Fibroblast of skin of scalp (primary cell): ENCODE measurements at places on chromosomes 1 and 21.
A peak's percentile ranks its signal among the peaks of the same experiment; 100 is the strongest.

GRCh38 chr1:212428496-212428895 lies 4.2 kb upstream of the NENF start:
- no peak for DNase-seq

DNA sequence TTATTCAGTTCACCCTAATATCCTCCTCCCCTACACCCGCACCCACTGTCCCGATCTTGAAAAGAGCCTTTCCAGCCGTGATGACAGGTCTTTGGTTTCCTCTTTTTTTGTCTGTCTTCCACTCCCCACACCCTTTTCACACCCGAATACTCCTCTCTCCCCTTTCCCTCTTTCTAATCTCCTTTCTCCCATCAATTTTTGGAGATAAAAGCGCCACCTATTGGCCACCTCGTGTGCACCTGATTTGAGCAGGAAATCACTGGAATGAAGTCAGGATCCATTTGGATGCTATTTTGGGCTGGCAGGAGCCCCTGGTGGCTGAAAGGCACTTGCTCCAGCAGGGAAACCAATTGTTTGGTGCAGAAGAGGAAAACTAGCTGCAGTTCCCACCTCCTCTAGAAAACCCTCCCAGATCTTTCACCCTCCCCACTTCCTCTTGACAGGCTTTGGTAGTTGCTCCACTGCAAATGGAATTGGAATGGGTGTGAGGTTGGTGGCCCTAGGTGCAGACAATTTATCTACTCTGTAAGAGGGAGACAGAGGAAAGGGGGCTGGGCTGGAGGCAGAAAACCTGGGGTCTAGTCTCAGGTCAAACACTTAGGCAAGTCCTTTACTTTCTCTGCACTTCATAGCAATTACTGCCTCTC lies 8.4 kb downstream of the FOXE3 start:
- peak; percentile 73 for DNase-seq

DNA sequence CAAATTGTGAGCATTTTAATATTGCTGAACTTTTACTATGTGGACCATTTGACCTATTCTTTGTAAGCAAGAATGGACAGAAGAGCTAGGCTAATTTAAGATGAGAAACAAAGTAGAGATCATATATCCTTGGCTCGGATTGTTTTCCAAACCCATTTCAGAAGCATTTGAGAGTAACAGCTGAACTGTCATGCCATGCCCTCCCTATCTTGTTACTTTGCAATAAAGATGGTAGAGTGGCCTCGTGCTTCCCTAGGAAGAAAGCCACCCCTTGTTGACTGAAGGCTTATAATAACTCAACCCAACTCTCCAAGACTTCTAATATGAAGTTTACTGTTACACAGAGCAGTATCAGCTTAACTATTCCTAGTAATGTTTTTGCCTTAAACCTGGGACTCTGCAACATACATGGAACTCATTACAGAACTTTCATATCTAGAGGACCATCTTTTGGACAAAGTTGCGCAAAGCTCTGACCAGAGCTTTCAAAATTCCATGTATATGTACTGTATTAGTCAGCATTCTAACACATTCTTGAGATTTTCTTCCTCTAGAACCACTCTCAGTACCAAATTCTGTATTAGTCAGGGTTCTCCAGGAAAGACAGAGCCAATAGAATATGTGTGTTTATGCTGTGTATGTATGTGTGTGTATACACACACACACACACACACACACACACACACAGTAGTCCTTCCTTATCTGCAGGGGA lies 68.7 kb downstream of the ADAMTS1 start:
- peak; percentile 81 for DNase-seq

- no peak for DNase-seq
Measured at GRCh38 chr1:162756523-162756922, 34.0 kb upstream of the HSD17B7 start.

GRCh38 chr1:64476251-64476952 lies 6.5 kb downstream of the CACHD1 start:
- peak; percentile 86 for DNase-seq

- DNase-seq = no peak
Measured at GRCh38 chr1:229714964-229715603, 89.0 kb downstream of the URB2 start.

DNA sequence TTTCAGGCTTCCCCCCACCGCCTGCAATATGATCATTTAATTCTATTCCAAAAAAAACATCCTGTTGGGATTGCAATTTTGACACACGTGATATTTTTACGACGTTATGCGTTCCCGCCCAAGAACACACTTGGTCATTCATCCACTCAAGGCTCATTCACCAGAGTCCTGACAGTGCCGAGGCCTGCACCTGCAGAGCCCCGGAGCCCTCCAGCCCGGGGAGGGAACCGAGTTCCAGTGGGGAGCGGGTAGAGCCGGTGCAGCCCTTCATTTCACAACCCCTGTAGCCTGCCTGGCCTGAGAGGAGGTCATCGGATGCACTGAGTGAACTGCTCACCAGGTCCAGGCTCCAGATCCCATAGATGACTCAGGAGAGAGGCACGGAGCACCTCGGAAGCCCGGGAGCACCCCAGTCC lies 156.0 kb upstream of the BACE2 start:
- no peak for DNase-seq

DNA sequence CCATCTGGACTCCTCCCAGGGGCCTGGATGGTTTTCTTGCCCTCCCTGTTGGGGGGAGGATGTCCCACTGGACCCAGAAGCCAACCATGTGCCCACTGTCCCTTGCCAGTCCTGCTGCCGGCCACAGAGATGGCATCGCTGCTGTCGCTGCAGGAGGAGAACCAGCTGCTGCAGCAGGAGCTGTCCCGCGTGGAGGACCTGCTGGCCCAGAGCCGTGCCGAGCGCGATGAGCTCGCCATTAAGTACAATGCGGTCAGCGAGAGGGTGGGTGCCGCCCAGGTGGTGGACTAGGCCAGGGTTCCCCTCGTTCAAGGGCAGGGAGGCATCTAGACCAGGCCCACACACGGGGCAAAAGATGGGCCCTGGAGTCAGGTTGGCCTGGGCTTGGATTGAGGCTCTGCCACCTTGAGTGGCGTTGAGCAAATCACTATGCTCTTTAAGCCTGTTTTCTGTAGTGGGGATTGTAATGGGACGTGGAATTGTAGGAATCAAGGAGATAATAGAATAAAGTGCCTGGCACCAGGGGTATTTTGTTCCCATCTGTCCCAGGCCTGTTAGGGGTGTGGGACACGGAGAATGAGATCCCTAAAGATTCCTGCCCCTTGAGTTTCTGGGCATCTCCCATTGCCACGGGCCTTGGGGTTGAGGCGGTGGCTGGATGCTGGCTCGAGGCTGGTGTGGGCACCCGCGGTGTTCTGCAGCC lies 2.6 kb downstream of the CROCC start:
- no peak for DNase-seq
